ENCODE measurements at places on chromosomes 16 and 17. TPM values are rescaled to one million over a fixed set of nuclear protein-coding genes. Genes with fewer than 3 reads are reported as not detected.

Gene MATCAP1
- total RNA-seq: 10.6 TPM

Gene TPPP3
- total RNA-seq: not detected

Gene MCRIP2
- total RNA-seq: 14.6 TPM

Gene TP53TG3C
- total RNA-seq: not detected

Gene FAM234A
- total RNA-seq: 15.6 TPM

Gene ACOX1
- total RNA-seq: 14.5 TPM

Gene STX1B
- total RNA-seq: 3.1 TPM

Gene HEATR3
- total RNA-seq: 10.1 TPM

Gene MT2A
- total RNA-seq: 47.1 TPM

Gene EVI2B
- 102 TPM for total RNA-seq

Gene KCNH4
- total RNA-seq: 0.25 TPM

DNA sequence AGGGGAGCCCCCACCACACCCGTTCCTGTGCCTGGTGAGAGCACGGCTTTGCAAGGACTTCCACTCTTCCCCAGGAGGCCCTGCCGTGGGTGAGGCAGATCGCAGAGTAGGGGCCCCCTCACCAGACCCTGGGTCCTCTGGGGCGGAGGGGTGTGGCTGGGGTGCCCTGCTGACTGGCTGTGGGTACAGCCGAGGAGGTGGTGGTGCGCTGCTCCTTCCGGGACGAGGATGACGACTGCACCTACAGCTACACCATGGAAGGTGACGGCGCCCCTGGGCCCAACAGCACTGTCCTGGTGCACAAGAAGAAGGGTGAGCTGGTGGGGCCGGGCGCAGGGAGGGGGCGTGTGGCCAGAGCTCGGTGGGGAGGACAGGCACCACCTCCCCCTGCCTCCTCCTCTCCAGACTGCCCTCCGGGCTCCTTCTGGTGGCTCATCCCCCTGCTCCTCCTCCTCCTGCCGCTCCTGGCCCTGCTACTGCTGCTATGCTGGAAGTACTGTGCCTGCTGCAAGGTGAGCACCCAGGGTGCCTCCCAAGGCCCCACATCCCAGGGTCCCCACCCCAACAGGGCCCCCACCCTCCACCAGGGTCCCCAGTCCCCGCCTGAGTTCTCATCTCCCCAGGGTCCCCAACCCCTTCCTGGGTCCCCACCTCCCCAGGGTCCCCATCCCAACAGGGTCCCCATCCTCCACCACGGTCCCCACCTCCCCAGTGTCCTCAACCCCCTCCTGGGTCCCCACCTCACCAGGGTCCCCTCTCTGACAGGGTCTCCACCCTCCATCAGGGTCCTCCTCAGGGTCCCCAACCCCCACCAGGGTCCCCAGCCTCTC is 16.1 kb downstream of the ITGB4 start:
- no peak for DNase-seq

GRCh38 chr17:36682773-36683172 is 81.4 kb downstream of the MRM1 start:
- DNase-seq: no peak

DNA sequence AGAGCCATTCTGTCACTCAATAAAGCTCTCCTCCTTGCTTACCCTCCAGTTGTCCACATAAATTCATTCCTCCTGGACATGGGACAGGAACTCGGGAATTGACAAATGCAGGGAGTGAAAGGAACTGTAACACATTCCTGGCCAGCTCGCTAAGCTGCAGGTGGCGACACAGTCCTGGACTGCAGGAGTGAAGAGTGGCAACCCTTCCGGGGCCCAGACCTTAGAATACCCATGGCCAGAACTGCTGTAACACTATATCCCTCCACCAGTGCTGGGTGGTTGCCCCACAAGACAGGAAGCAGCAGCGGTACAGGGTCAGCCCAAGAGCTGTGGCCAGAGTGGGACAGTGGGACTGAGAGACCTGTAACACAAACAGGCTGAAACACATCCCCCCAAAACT is 30.3 kb upstream of the KIF2B start:
- no peak for DNase-seq

DNA sequence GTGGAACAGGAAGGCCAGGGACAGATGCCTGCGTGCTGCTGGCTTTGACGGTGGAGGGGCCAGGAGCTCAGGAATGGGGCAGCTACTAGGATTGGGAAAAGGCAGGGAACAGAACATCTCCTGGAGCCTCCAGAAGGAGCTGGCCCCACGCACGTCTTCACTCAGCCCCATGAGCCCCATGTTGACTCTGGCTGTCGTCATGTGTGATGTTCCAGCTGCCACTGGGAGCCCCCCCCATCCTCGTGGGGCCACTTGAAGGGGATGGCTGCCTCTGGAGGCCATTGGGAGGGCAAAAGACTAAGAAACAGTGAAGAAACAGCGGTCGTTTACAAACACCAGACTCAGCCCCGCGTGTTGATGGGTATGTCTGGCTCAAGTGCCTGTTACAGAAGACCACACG is 18.5 kb upstream of the APRT start:
- DNase-seq: no peak

- no peak for DNase-seq
Observed at GRCh38 chr17:11047228-11047627, 193.8 kb upstream of the SHISA6 start.

GRCh38 chr17:47621293-47622179 is 28.2 kb upstream of the KPNB1 start:
- no peak for DNase-seq

GRCh38 chr17:15882777-15883176 is 62.2 kb upstream of the ADORA2B start:
- no peak for DNase-seq

DNA sequence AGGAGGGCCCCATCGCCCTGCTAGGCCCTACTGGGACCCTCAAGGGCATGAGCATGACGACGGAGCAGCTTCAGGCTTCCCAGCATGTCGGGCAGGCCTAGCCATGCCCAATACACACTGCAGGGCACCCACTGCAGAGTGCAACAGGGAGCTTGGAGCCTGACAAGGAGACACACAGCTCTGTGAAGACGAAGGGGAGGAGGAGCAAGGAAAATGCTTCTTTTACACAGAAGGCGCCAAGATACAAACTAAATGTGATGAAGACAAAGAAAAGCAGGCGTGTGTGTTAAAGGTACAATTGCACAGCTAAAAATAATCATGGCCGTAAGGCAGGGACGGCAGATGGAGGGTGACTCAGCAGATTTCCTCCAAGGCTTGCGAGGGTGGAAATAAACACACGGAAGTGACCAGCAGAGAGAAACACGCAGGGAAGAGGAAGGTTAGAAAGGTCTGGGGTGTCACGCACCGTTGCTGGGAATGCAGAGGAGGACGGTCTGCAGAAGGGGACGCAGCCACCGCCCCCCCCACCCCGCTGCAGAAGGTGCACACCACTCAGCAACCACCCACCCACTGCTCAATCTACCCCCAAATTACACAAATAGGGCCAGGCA is 108.5 kb downstream of the ZNF778 start:
- peak; percentile 62 for DNase-seq

DNA sequence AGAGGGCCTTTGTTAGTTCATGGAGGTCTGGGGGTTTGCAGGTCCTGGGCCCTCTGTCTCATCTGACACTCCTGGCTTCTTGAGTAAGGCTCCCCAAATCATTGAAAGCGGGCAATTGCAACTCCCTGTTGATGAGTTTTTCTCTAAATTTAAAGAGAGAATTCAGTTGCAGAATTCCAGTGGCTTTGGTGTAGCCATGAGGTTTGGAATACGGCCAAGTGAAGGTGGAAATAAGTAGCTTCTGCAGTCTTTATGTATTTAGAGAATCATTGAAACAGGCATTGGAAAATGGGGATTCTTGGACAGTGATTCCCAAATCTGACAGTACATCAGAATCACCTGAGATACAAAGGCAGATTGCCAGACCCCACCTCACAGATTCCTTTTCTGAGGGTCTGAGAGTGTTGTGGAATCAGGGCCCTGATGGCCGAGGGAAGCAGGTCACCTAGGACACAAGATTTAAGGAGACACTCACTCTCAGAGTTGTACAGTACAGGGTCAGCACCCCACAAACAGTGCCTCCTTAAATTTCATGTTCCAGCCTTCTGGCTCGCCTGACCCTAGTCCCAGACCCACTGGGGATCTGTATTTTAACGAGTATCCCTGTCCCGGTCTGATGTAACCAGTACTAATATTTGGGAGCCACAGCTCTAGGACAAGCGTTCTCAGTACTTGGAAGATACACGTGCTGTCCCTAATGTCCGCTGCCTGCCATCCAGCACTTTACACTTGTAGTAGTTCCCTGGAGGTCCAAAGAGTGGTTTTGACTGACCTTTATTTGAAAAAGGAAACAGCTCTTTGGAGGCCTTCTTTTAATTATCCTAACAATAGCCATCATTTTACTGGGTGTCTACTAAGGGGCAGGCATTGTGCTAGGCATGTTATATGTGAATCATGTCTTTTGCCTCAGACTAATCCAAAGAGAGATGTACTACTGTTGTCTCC is 37.8 kb downstream of the YPEL2 start:
- no peak for DNase-seq

GRCh38 chr16:70684146-70685060 is 1.4 kb downstream of the MTSS2 start:
- no peak for DNase-seq

DNA sequence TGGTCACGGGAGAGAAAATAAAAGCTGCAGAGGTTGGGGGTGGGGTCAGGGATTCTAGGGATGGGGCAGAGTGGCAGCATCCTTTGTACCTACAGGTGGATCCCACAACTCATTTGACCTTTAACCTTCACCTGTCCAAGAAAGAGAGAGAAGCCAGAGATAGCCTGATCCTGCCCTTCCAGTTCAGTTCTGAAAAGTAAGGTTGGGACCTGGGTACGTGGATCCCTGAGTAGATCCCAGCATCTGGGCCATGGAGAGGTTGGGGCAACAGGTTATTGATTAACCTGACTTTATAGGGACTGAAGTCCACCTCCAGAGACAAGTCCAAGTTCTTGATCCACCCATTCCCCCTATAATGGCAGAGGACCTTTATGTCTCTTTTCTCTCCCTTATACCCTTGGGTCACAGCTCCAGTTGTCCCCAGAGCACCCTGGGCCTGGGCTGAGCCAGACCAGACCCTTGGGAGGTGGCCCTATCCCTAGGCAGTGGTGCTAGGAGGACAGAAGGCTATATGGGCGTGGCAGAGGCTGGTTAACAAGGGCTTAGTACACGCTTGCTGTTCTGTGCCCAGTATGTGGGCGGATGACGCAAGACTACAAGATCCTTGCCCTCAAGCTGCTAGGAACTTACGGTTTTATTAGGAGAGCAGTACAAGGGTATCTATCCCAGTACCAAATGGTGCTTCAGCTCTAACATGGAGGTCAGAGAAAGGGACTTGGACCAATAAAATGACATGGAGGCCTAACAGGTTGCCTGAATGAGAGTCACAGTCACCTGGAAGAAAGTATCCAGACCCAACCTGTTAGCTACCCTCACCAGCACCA is 3.3 kb downstream of the CLDN7 start:
- DNase-seq: no peak

- no peak for DNase-seq
Observed at GRCh38 chr17:56808503-56808902, 25.2 kb downstream of the C17orf67 start.

GRCh38 chr17:79147746-79148506 is 73.3 kb downstream of the ENGASE start:
- no peak for DNase-seq
